Daoy (cell line): ENCODE measurements at places on chromosomes 7 and 10. TPM values are rescaled to one million over a fixed set of nuclear protein-coding genes. Genes with fewer than 3 reads are reported as not detected.

Gene DNAJC30
- 0.06 and 1.0 TPM in 2 replicates for total RNA-seq

Gene NPSR1
- not detected in 2 replicates for total RNA-seq

Gene CROT
- total RNA-seq, result 8.7 and 10.2 TPM in 2 replicates

Gene CDHR1
- total RNA-seq, result not detected in 2 replicates

Gene FAM131B
- total RNA-seq, result 2.2 and 4.0 TPM in 2 replicates

Gene GNGT1
- not detected in 2 replicates for total RNA-seq
